ENCODE measurements at places on chromosomes 13 and 19.

- no peak for DNase-seq
- no peak overlapping the region for H3K27ac ChIP-seq
- H3K36me3 ChIP-seq = peaks cover 25% of the 10 kb centered on the region
- H3K4me1 ChIP-seq = peaks cover 34% of the 10 kb centered on the region
- H3K4me3 ChIP-seq = no peak overlapping the region
- H3K27me3 ChIP-seq = no peaks in the 10 kb centered on the region
Observed at GRCh38 chr13:46721054-46721453, 75.9 kb downstream of the ESD start.

DNA sequence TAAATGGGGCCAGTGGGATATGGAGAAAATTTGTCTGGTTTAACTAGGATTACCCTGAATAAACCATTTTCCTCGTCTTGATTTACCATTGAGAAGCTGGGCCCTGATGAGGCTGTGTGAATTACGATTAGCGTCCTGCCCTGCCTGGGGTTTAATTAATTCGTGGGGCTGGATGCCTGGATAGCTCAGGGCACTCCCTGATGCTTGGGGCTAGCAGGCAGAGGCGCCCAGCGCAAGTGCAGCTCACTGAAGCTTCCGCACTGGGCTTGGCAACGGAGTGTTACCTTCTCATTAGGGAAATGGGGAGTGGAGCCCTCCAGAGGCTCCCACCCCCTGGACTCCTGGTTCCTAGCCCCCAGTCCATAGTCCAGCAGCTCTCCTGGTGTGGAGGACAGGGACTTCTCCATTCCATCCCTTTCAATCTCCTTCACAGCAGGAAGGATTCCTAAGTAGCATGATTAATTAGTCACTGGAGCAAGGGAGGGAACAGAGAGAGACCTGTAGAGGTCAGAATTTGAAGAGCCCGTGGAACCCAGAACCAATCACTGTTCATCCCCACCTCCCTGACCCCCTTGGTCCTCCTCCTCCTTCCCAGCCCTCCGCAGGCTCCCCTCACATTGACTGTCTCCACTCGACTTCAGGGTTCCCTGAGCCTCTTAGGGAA lies 107.2 kb downstream of the UQCRFS1 start:
- no peaks in the 10 kb centered on the region for H3K4me1 ChIP-seq
- H3K27ac ChIP-seq = no peak overlapping the region
- no peak for DNase-seq
- no peak overlapping the region for H3K4me3 ChIP-seq

DNA sequence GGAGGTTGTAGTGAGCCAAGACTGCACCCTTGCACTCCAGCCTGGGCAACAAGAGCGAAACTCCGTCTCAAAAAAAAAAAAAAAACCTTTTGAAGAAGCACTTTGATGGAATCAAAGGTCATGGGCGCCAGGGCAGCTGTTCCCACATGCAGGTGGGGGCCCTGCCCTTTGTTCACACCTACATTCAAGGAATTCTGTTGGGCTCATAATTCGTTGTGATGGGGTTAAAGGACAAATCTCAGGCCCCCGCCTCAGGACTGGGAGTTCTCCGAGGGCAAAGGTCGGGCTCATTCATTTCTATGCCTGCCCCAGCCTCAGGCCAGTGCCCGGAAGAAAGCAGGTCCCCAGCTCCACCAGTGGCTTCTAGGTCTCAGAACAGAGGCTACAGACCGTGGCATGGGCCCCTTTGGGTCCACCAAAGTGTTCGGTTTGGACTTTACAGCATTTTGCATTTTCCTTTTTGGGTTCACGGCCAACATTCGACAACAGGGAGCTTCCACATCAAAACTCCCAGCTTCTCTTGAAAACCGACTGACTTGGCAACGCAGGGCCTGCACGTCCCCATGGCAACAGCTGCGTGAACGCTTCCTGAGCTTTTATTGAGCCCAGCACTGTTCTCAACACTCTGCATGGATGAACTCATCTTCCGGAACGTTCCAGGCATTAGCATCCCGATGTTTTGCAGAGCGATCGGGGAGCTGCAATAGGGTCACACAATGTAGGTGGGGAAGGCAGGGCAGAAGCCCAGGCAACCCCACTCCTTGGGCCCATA lies 10.1 kb upstream of the GTF2F1 start:
- H3K4me1 ChIP-seq = no peaks in the 10 kb centered on the region
- DNase-seq = no peak
- no peaks in the 10 kb centered on the region for H3K36me3 ChIP-seq
- H3K27me3 ChIP-seq = no peaks in the 10 kb centered on the region
- H3K4me3 ChIP-seq = no peak overlapping the region

GRCh38 chr13:87712012-87712411 lies 40.8 kb downstream of the SLITRK5 start:
- peaks cover 44% of the 10 kb centered on the region for H3K27me3 ChIP-seq
- no peaks in the 10 kb centered on the region for H3K36me3 ChIP-seq
- no peak overlapping the region for H3K27ac ChIP-seq
- H3K4me1 ChIP-seq = peaks cover 2% of the 10 kb centered on the region
- no peak for DNase-seq
- no peak overlapping the region for H3K4me3 ChIP-seq

DNA sequence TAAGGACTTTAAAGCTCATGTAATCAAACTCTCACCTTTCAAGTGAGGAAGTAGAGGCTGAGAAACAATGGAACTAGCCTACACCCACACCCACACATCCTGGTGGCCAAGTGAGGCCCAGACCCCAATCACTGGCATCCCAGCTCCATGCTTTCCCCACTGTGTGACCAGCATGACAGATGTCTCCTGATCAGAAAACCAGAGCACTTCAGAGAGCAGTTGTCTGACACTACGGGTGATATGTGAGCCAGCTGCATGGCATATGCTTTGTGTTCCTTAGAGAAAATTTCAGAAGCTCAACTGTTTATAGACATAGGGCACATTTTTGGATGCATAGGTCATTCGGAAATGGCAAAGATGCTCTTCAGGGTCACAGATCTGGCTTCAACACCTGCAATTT lies 315.2 kb downstream of the NDFIP2 start:
- H3K36me3 ChIP-seq = no peaks in the 10 kb centered on the region
- no peak for DNase-seq
- H3K27ac ChIP-seq = no peak overlapping the region
- no peaks in the 10 kb centered on the region for H3K27me3 ChIP-seq
- H3K4me1 ChIP-seq = peaks cover 46% of the 10 kb centered on the region

GRCh38 chr19:29022165-29022564 lies 190.8 kb downstream of the UQCRFS1 start:
- no peaks in the 10 kb centered on the region for H3K36me3 ChIP-seq
- DNase-seq = no peak

GRCh38 chr13:109256866-109257760 lies 529.3 kb downstream of the IRS2 start:
- H3K27ac ChIP-seq = peak overlapping the region; percentile 89
- no peaks in the 10 kb centered on the region for H3K36me3 ChIP-seq
- no peak overlapping the region for H3K4me3 ChIP-seq
- H3K4me1 ChIP-seq = peaks cover 13% of the 10 kb centered on the region
- H3K27me3 ChIP-seq = no peaks in the 10 kb centered on the region

DNA sequence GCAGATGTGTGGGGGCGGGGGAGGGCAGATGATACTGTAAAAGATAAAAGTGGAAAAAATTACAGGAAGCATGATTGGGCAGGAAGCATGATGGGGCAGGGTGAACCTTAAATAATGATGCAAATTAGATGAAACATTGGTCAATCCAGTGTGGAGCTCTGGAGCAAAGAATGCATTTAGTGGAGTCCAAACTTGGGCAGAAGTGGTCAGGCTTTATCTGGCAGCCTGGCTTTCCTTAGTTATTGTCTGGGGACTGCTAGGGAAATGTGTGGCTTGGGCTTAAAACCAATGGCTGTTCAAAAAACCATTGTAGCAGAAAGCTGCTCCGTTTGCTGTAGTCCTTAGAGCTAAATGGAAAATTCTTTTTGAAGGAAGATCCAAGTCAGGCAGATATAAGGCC lies 1077.3 kb upstream of the MIR17HG start:
- DNase-seq = no peak
- no peaks in the 10 kb centered on the region for H3K36me3 ChIP-seq
- no peaks in the 10 kb centered on the region for H3K4me1 ChIP-seq
- H3K27ac ChIP-seq = no peak overlapping the region
- H3K4me3 ChIP-seq = no peak overlapping the region

- no peak overlapping the region for H3K4me3 ChIP-seq
- no peak overlapping the region for H3K27ac ChIP-seq
- H3K36me3 ChIP-seq = no peaks in the 10 kb centered on the region
- peaks cover 29% of the 10 kb centered on the region for H3K4me1 ChIP-seq
- DNase-seq = no peak
Observed at GRCh38 chr13:24264976-24265375, 44.4 kb upstream of the C1QTNF9 start.

DNA sequence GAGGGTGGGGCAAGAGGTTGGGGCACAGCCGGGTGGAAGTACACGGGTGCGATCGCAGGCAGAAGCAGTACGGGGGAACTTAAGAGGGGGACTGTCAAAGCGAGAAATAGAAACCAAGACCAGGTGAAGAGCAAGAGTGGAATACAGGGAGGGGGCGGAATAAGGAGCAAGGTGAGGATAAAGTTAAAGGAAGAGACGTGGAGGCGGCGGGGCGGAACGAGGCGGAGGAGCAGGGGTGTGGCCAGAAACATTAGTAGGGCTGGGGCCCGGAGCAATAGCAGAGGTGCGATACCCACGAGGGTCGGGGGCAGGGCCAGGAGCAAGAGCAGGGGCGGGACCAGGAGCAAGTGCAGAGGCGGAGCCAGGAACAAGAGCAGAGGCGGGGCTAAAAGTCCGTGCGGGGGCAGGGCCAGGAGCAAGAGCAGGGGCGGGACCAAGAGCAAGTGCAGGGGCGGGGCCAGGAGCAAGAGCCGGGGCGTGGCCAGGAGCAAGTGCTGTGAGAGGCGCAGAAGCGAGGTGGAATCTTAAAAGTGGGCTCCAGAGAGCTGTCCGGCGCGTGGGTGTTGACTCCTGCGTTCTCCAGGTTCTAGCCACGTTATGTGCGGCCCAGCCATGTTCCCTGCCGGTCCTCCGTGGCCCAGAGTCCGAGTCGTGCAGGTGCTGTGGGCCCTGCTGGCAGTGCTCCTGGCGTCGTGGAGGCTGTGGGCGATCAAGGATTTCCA lies 1.2 kb downstream of the CATSPERG start:
- peak; percentile 94 for DNase-seq
- peaks cover 4% of the 10 kb centered on the region for H3K36me3 ChIP-seq
- H3K4me1 ChIP-seq = peaks cover 15% of the 10 kb centered on the region
- peak overlapping the region; percentile 87 for H3K4me3 ChIP-seq
- peak overlapping the region; percentile 99 for H3K27ac ChIP-seq

GRCh38 chr13:109784590-109785140 lies 1.7 kb downstream of the IRS2 start:
- peak; percentile 91 for DNase-seq
- H3K27me3 ChIP-seq = peaks cover 17% of the 10 kb centered on the region
- H3K27ac ChIP-seq = no peak overlapping the region
- peaks cover 8% of the 10 kb centered on the region for H3K36me3 ChIP-seq
- peak overlapping the region; percentile 65 for H3K4me3 ChIP-seq

- H3K27me3 ChIP-seq = no peaks in the 10 kb centered on the region
- H3K36me3 ChIP-seq = no peaks in the 10 kb centered on the region
- H3K27ac ChIP-seq = no peak overlapping the region
Observed at GRCh38 chr13:97133955-97134354, 88.2 kb upstream of the MBNL2 start.

GRCh38 chr13:22662771-22663170 lies 518.0 kb upstream of the SGCG start:
- H3K27ac ChIP-seq = no peak overlapping the region
- no peak for DNase-seq
- H3K36me3 ChIP-seq = no peaks in the 10 kb centered on the region
- peaks cover 24% of the 10 kb centered on the region for H3K4me1 ChIP-seq
- no peaks in the 10 kb centered on the region for H3K27me3 ChIP-seq

DNA sequence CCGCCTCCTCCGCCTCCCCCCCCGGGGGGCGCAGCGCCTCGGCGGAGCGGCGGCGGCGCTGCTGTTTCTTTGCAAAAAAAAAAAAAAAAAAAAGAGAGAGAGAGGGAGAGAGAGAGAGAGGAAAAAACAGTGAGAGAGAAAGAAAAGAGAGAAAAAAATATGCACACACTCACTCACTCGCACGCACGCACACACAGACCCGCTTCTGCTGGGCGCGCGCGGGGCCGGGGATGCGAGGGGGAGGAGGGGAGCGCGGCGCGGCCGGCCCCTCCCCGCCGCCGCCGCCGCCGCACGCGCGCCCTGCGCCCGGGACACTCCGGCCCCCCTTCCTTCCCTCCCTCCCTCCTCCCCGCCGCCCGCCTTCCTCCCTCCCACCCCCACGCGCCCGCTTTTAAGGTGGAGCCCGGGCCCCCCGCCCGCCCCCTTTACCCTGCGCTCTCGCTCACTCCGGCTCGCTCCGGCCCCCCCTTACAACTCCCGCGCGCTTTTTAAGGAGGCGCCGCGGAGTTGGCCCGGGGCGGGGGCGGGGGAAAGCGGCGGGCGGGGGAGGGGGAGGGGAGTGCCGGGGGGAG lies at the start of gene SAMD1:
TSS of gene SAMD1 (minus strand) at position 243 of the 572 bp plus-strand sequence.
- H3K27ac ChIP-seq = peak within 1 kb of the TSS; percentile 99
- H3K4me3 ChIP-seq = peak within 1 kb of the TSS; percentile 97
- H3K4me1 ChIP-seq = peaks cover 14% of the 10 kb centered on the region
- peaks cover 22% of the 10 kb centered on the region for H3K36me3 ChIP-seq
- DNase-seq = peak; percentile 86
- no peaks in the 10 kb centered on the region for H3K27me3 ChIP-seq

DNA sequence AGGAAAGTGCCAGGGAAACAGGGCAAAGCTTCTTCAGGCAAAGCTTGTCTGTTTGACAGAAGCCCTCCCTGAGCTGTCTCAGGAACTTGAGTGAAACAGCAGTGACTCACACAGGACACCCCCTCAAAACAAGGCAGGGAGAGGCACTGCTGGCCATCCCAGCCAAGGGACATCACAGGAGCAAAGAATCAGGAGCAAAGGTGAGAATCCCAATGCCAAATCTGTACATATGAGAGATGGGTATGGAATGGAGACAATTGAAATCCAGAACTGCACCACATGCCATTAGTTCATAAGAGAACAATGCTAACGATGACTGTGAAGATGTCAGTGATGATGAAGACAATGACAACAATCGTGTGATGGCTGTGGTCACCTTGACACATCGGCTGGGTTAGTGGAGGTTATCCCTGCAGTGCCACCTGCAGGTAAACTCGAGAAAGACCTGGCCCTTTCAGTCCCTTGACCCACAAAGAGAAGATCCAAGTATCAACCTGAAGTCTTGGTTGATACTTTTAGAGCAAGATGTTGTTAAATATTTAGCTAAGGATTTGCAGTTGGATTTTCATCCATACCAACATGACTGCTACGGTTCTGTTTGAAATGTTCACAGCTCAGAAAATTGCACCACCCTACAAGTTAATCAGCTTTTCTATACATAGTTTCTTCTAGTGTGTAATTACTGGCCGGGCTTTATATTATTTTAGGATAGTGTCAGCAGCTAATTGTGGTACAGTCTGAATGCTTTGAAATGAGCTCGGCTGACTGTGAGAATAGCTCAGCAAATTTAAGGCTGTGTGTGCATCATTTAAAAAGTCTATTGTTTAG lies 42.0 kb upstream of the IPO5 start:
- no peak for DNase-seq
- no peaks in the 10 kb centered on the region for H3K4me1 ChIP-seq
- no peaks in the 10 kb centered on the region for H3K36me3 ChIP-seq

GRCh38 chr13:21948769-21949474 lies 278.0 kb downstream of the FGF9 start:
- H3K4me3 ChIP-seq = no peak overlapping the region
- H3K27ac ChIP-seq = no peak overlapping the region
- H3K4me1 ChIP-seq = peaks cover 12% of the 10 kb centered on the region

- no peaks in the 10 kb centered on the region for H3K36me3 ChIP-seq
- DNase-seq = no peak
- peaks cover 81% of the 10 kb centered on the region for H3K27me3 ChIP-seq
- peaks cover 12% of the 10 kb centered on the region for H3K4me1 ChIP-seq
Observed at GRCh38 chr13:45748941-45749759, 47.0 kb downstream of the CBY2 start.
